Smooth muscle cell of the umbilical artery (primary cell): ENCODE measurements at places on chromosomes 1 and 21. TPM values are rescaled to one million over a fixed set of nuclear protein-coding genes. Genes with fewer than 3 reads are reported as not detected.

The FAM151A gene
- total RNA-seq, result not detected in 2 replicates

The HCRTR1 gene
- total RNA-seq, result 0.14 and 0.30 TPM in 2 replicates

The PLA2G2A gene
- not detected in 2 replicates for total RNA-seq

The GUCA2A gene
- total RNA-seq, result not detected in 2 replicates

The KCNH1 gene
- 0.14 and 1.5 TPM in 2 replicates for total RNA-seq

The PCP4 gene
- total RNA-seq, result not detected in 2 replicates

The IGSF5 gene
- total RNA-seq, result 0.59 TPM in 1 of 2 replicates, not detected in the other

The SORT1 gene
- total RNA-seq, result 27.0 and 44.0 TPM in 2 replicates

The FOXD2 gene
- total RNA-seq, result 0.05 TPM in 1 of 2 replicates, not detected in the other

The BLACAT1 gene
- not detected in 2 replicates for total RNA-seq

The KRTAP19-6 gene
- total RNA-seq, result not detected in 2 replicates

The KRTAP23-1 gene
- total RNA-seq, result not detected in 2 replicates

The C8A gene
- total RNA-seq, result under 0.01 TPM in 1 of 2 replicates, not detected in the other

The IL20 gene
- not detected in 2 replicates for total RNA-seq

The WNT2B gene
- total RNA-seq, result 0.89 and 3.0 TPM in 2 replicates

The CRNN gene
- not detected in 2 replicates for total RNA-seq

The RHBDL2 gene
- total RNA-seq, result 0.30 and 3.8 TPM in 2 replicates

The CADM3 gene
- 0.09 and 0.30 TPM in 2 replicates for total RNA-seq

The GNG12 gene
- total RNA-seq, result 149 and 228 TPM in 2 replicates

The LRRC39 gene
- total RNA-seq, result 0.30 and 0.37 TPM in 2 replicates

The PTPRU gene
- total RNA-seq, result 33.2 and 51.7 TPM in 2 replicates

The ANGPTL1 gene
- total RNA-seq, result 4.8 and 34.7 TPM in 2 replicates

The TCHH gene
- total RNA-seq, result not detected in 2 replicates

The ASH1L gene
- 33.9 and 39.4 TPM in 2 replicates for total RNA-seq

The GLMN gene
- 8.9 and 10.9 TPM in 2 replicates for total RNA-seq

The ERG gene
- 0.59 and 0.92 TPM in 2 replicates for total RNA-seq

The SPAG17 gene
- 0.05 TPM in 1 of 2 replicates, not detected in the other for total RNA-seq

The PEF1 gene
- total RNA-seq, result 59.1 and 66.0 TPM in 2 replicates

The LYST gene
- total RNA-seq, result 17.5 and 20.9 TPM in 2 replicates

The CLEC20A gene
- total RNA-seq, result not detected in 2 replicates

The SLC1A7 gene
- not detected in 2 replicates for total RNA-seq

The PRRX1 gene
- total RNA-seq, result 11.0 and 52.9 TPM in 2 replicates

The FLG2 gene
- total RNA-seq, result not detected in 2 replicates

The ADAMTS4 gene
- 14.3 and 20.3 TPM in 2 replicates for total RNA-seq

The AMY2A gene
- total RNA-seq, result not detected in 2 replicates

The A3GALT2 gene
- not detected in 2 replicates for total RNA-seq

The DRAM2 gene
- total RNA-seq, result 39.6 and 76.6 TPM in 2 replicates

The CCDC30 gene
- 0.69 and 0.89 TPM in 2 replicates for total RNA-seq

The FAF1 gene
- 48.1 and 69.5 TPM in 2 replicates for total RNA-seq

The LAPTM5 gene
- total RNA-seq, result 0.14 TPM in 1 of 2 replicates, not detected in the other

The IL22RA1 gene
- not detected in 2 replicates for total RNA-seq
